Posterior vena cava (tissue), 2 donors: ENCODE measurements at places on chromosomes 16 and 17.
A peak's percentile ranks its signal among the peaks of the same experiment; 100 is the strongest.

- no peak for DNase-seq
Measured at GRCh38 chr17:73528679-73529078, 115.6 kb downstream of the SDK2 start.

- peak; percentile 62 for DNase-seq
Measured at GRCh38 chr17:50939542-50939794, 73.3 kb upstream of the TOB1 start.

GRCh38 chr17:14201021-14201987, 35.4 kb downstream of the CDRT15 start:
- no peak for DNase-seq

GRCh38 chr17:15039366-15039765, 225.8 kb downstream of the PMP22 start:
- no peak for DNase-seq

- DNase-seq: no peak
Measured at GRCh38 chr16:74485916-74486315, 64.6 kb upstream of the CLEC18B start.

GRCh38 chr16:69883744-69884143, 67.4 kb upstream of the CLEC18A start:
- DNase-seq: no peak
